Aorta (tissue), 5 donors: ENCODE measurements at places on chromosomes 3 and 15. TPM values are rescaled to one million over a fixed set of nuclear protein-coding genes. Genes with fewer than 3 reads are reported as not detected.
A peak's percentile ranks its signal among the peaks of the same experiment; 100 is the strongest.

The FSD2 gene
- not detected for total RNA-seq

The WDR93 gene
- not detected for total RNA-seq

- DNase-seq, result no peak
Observed at GRCh38 chr15:39313881-39314280, 267.0 kb upstream of the THBS1 start.

The GOLGB1 gene
- 73.5 TPM for total RNA-seq

DNA sequence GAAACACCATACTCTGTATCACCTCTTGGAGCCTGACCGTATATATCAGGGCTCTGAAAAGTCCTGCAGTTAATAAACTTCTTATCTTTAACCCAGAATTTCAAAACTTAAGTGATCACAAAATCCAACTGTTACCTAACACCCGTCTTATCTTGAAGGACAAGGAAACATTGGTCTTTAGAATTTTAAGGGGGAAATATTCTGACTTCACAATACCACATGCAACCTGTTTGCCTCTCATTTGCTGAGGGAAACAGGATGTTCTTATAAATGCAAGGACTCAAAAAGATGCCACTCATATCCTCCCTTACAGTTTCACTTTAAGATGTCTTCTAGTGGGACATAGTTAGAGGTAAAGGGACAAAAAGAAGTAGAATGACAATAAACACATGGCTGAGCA lies 67.9 kb downstream of the CRTC3 start:
- no peak for DNase-seq

DNA sequence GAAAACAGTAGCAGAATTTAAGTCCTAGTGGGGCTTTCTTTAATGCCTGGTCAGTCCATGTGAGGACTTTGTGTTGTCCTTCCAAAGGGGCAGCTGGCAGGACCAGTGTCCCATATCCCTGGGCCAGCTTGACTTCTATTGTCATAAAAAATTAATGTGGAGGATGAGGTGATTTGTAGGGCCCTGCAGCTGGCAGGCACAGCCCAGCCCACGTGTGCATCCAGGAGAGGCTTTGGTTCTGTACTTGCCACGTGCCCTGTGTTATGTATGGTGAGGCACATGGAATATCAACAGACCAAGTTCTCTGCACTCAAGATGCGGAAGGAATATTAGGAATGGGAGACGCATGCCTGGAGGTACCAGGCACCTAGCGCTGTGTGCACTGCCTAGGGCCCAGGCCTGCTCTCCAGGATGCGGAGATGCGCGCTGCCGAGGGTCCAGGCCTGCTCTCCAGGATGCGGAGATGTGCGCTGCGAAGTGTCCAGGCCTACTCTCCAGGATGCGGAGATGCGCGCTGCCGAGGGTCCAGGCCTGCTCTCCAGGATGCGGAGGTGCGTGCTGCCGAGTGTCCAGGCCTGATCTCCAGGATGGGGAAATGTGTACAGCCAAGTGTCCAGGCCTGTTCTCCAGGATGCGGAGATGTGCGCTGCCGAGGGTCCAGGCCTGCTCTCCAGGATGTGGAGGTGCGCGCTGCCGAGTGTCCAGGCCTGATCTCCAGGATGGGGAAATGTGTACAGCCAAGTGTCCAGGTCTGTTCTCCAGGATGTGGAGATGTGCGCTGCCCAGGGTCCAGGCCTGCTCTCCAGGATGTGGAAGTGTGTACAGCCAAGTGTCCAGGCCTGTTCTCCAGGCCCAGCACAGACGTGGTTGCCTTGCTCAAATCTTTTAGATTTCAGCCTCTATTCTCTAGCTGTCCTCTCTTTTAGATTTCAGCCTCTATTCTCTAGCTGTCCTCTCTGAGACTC lies 183.3 kb upstream of the ROPN1 start:
- DNase-seq, result no peak

The NAALADL2 gene
- total RNA-seq, result 29.8 TPM

- peak; percentile 63 for DNase-seq
Observed at GRCh38 chr3:44323341-44323955, 15.1 kb upstream of the TCAIM start.

GRCh38 chr3:38601956-38602550 lies 47.4 kb downstream of the SCN5A start:
- peak; percentile 28 for DNase-seq

The PLSCR5 gene
- not detected for total RNA-seq

GRCh38 chr3:71189480-71189879 lies 394.0 kb downstream of the FOXP1 start:
- no peak for DNase-seq

The HRG gene
- not detected for total RNA-seq

The SKOR1 gene
- 1.2 TPM for total RNA-seq

- DNase-seq, result no peak
Observed at GRCh38 chr15:101324524-101325177, 29.6 kb upstream of the SNRPA1 start.

The NCK1 gene
- total RNA-seq, result 36.7 TPM

GRCh38 chr3:172317481-172317880 lies 130.8 kb downstream of the GHSR start:
- DNase-seq, result no peak

The ARHGEF26 gene
- total RNA-seq, result 16.4 TPM

GRCh38 chr3:167798443-167798842 lies 62.9 kb downstream of the SERPINI1 start:
- no peak for DNase-seq

The STRIT1 gene
- not detected for total RNA-seq

- DNase-seq, result no peak
Observed at GRCh38 chr3:13690636-13691035, 141.7 kb downstream of the FBLN2 start.

DNA sequence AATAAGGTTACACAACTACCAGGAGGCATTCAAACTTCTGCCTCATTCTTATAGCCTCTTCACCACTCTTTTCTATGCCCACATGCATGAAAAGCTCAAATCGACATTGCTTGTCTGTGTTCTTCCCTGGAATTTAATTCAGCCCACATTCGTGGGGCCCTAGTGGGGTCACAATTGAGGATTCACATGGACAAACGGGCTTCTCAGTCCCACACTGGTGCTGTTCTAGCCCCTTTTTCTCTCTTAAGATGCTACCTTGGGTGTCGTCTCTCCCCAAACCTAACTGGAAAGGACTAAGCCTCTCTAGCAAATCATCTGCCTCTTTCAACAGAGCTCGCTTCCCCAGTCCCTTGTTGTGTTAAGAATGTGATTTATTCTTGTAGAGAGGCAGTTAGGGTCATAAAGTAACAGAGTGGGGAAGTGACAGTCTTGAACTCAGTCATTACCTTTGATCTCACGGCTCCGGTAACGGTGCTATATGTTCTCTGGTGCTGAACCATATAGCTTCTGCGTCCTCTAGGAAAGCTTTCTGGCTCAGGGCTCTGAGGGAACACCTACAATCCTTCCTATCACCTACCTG lies 4.9 kb downstream of the LPP start:
- DNase-seq, result no peak

- DNase-seq, result no peak
Observed at GRCh38 chr3:108031895-108032294, 58.9 kb downstream of the CD47 start.

GRCh38 chr3:133663569-133664313 lies 2.0 kb upstream of the TOPBP1 start:
- no peak for DNase-seq

DNA sequence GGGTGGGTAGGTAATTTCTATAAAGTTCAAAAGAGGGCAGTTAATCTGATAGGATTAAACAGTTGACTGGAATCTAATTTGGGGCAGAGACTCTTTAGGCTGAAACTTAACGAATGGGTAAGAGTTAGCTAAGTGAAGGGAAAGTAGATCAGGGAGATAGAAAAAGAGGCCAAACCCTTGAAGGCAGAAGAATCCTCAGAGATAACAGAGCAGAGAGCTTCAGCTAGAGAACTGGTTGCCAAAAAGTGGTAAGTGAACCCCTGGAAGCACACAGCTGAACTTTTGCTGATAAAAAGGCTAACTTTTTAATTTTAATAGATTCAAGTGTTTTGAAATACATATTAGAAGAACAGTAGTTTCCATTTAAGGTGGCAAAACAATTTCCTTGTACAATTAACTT lies 99.2 kb downstream of the FHIT start:
- no peak for DNase-seq

DNA sequence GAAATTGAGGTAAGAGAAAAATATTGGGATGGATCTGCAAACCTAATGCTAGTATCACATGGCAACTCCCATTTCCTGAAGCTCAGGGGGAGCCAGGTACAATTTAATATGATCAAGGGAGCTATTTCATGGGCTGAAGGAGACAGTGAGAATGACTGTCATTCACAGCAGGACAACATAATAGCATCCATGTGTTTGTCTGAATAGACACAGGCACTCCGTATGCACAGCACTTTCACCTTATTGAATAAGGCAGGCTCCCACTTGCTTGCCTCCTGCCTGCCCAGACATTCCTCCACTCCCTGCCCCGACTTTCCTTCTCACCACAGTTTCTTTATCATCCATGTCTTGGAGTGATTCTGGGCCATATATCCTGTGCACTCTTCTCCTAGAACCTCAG lies 156.6 kb upstream of the SLC24A5 start:
- DNase-seq, result no peak
